ENCODE measurements at places on chromosomes 4 and X.

DNA sequence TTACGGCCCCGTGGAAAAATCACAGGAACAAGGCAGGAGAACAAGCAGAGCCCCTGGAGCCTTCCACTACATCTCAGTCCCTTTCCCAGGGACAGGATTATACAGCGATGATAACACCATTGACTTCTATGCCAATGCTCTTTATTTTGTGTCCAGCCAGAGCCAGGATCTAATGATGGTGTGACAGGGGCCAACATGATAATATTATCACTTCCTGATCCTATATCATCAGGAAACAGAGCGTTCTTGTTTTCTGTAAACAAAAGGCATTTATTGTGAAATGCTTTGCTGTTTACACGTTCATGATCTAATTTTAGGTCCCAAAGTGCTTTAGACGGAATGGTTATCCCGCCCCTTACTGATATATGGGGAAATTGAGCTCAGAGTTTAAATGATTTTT, 12.8 kb downstream of the TMPRSS11E start:
- DNase-seq: no peak

DNA sequence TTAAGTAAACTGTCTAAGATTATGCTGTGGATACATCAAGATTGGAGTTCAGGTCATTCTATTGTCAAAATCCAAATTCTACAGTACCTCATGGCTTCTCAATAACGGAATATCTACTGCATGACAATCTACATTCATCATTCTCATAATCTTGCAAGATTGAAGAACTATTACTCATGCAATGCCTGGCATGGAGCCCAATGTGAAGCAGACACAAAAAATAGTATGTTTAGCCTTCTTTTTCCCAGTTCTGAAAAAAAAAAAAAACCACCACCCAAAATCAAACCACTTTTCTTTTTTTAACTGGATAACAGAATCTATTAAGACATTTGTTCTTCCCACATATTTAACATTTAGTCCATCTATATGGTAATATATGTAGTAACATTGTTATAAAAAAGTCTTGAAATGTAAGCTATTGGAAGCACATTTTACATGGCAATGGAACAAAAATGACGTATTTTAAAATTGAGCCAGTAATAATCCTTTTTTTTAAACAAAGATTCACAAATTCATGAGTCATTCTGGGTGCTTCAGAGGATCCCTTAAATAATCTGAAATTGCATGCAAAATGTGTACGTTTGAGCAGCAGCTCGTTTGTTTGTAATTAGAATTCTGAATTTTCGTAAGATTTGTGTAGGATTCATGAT, 232.2 kb upstream of the FMR1 start:
- no peak for DNase-seq

GRCh38 chr4:147491086-147491485, 10.2 kb downstream of the EDNRA start:
- DNase-seq: no peak

DNA sequence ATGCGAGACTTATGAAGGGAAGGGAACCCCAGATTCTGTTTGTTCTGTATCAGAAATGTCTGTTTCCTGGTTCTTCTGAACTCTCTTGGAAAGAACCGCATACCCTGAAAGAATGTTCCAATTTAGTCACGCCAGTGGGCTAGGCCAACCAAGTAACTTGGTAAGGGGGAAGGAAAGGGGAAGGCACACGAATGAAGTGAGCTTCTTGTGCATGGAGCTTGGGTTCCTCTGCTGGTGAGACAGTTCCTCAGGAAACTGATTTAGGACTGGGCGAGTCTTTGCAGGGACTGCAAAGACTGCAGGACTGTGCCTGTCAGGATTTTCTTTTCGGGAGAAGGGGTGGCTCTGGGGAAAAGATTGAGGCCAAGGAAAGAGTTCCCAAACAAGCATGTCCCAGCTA, 35.6 kb downstream of the FRMPD3 start:
- DNase-seq: no peak
